A549 treated with CpdA at 1 μM for 4 hours (cell line): ENCODE measurements at places on chromosomes 11 and 22. TPM values are rescaled to one million over a fixed set of nuclear protein-coding genes. Genes with fewer than 3 reads are reported as not detected.

C11orf91 gene
- total RNA-seq = 0.50 to 1.1 TPM (median 0.66 TPM) in 5 replicates

CDC42BPG gene
- 1.4 to 1.8 TPM (median 1.6 TPM) in 5 replicates for total RNA-seq

ABTB2 gene
- 16.9 to 26.3 TPM (median 23.9 TPM) in 5 replicates for total RNA-seq

MMP8 gene
- total RNA-seq = not detected in 5 replicates

OR51T1 gene
- not detected in 5 replicates for total RNA-seq
